Neural progenitor cell (in vitro differentiated cells): ENCODE measurements at places on chromosomes 12 and 14.

DNA sequence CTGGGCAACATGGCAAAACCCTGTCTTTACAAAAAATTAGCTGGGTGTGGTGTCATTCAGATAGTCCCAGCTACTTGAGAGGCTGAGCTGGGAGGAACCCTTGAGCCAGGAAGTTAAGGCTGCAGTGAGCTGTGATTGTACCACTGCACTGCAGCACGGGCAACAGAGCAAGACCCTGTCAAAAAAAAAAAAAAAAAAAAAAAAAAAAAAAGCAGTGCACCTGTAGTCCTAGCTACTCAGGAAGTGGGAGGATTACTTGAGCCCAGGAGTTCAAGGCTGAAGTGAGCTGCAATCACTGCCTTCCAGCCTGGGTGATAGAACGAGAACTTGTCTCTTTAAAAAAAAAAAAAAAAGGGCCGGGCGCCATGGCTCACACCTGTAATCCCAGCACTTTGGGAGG, 5.6 kb downstream of the REM2 start:
- DNase-seq: no peak
- H3K36me3 ChIP-seq: no peaks in the 10 kb centered on the region
- no peak overlapping the region for H3K27ac ChIP-seq
- H3K4me1 ChIP-seq: peaks cover 8% of the 10 kb centered on the region
- no peak overlapping the region for H3K4me3 ChIP-seq
- H3K27me3 ChIP-seq: peaks cover 21% of the 10 kb centered on the region

- H3K27ac ChIP-seq: no peak overlapping the region
- H3K4me1 ChIP-seq: no peaks in the 10 kb centered on the region
- H3K36me3 ChIP-seq: no peaks in the 10 kb centered on the region
- no peaks in the 10 kb centered on the region for H3K27me3 ChIP-seq
These were observed 780.7 kb downstream of the FLRT2 start for GRCh38 chr14:86310611-86311010.

DNA sequence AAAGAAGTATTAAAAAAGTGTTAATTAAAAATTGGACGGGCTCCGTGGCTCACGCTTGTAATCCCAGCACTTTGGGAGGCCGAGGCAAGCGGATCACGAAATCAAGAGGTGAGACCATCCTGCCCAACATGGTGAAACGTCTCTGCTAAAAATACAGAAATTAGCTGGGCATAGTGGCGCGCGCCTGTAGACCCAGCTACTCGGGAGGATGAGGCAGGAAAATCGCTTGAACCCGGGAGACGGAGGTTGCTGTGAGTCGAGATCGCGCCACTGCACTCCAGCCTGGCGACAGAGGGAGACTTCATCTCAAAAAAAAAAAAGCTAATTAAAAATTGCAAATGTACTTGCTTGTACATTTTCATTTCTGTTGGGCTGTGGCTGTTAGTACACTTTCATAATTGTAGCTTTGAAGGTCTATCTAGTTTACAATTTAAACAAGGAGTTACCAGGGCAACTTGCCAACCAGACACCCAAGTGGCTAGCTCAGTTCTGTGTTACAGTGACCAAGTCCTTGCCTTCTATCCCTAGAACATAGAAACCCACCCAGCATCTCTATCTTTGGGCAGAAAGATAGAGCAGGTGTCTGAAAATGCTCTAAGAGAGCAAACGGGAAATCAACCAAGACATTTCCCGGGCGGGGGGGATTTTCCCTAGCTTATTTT, 1.2 kb downstream of the COA8 start:
- H3K4me1 ChIP-seq: peaks cover 16% of the 10 kb centered on the region
- peak overlapping the region; percentile 97 for H3K4me3 ChIP-seq
- H3K27me3 ChIP-seq: no peaks in the 10 kb centered on the region
- peaks cover 6% of the 10 kb centered on the region for H3K36me3 ChIP-seq
- no peak for DNase-seq

DNA sequence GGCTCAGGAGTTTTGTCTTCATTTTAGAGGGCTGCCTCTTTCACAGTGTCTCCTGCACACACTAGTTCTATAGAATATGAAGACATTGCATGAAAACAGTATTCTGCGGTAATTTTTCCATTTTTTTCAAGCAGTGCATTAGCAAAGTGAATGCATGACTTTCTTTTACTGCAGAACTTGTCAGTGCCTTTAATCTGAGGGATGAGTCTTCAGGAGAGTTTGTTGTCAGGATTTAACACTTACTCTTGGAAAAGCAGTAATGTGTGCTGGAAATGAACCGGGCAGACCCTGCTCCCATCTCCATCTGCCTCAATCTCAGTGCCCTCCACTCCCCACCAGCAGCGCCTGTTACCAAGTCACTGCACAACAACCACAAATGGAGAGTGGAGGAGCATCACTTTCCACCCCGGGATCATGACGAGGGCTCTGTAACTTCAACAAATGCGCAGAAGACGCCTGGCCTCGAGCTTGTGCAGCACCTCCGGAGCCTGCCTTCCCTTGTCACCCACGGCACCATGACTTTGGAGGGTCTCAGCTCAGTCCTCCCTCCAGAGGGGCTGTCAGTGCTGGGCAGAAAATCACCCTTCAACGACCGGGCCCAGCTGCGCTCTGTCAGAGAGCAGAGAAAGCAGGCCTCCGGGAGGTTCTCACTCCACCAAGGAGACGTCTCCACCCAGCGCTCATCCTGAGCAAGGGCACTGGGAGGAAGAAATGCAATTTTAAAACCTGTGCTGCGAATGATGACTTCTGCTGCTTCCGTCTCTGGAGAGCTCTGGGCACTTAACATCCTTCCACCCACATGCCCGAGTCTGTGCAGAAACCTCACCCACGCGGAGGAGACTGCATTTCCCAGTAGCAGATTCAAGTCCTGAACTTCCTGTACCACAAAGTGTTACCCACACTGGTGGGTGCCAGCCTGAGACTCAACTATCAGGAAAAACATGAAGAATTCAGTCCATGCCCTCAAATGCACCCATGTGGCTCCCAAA, 255.7 kb downstream of the ADGRD1 start:
- no peak for DNase-seq
- no peaks in the 10 kb centered on the region for H3K36me3 ChIP-seq
- no peaks in the 10 kb centered on the region for H3K27me3 ChIP-seq
- H3K4me3 ChIP-seq: no peak overlapping the region

- no peak overlapping the region for H3K4me3 ChIP-seq
- no peaks in the 10 kb centered on the region for H3K27me3 ChIP-seq
- no peaks in the 10 kb centered on the region for H3K36me3 ChIP-seq
- H3K27ac ChIP-seq: no peak overlapping the region
- H3K4me1 ChIP-seq: no peaks in the 10 kb centered on the region
- no peak for DNase-seq
These were observed 148.0 kb upstream of the BMP4 start for GRCh38 chr14:54104601-54105145.
